ENCODE measurements at places on chromosomes 13 and 19. TPM values are rescaled to one million over a fixed set of nuclear protein-coding genes. Genes with fewer than 3 reads are reported as not detected.

Gene SBK3
- polyA plus RNA-seq, result not detected

Gene FGF21
- polyA plus RNA-seq, result not detected

Gene ZIC2
- 0.14 TPM for polyA plus RNA-seq

Gene HIF3A
- polyA plus RNA-seq, result 21.7 TPM

Gene TICAM1
- 4.3 TPM for polyA plus RNA-seq

Gene GIPC1
- 66.6 TPM for polyA plus RNA-seq

Gene GDF15
- 3.2 TPM for polyA plus RNA-seq

Gene PIAS4
- polyA plus RNA-seq, result 25.2 TPM
